ENCODE measurements at places on chromosomes 1 and 21.

DNA sequence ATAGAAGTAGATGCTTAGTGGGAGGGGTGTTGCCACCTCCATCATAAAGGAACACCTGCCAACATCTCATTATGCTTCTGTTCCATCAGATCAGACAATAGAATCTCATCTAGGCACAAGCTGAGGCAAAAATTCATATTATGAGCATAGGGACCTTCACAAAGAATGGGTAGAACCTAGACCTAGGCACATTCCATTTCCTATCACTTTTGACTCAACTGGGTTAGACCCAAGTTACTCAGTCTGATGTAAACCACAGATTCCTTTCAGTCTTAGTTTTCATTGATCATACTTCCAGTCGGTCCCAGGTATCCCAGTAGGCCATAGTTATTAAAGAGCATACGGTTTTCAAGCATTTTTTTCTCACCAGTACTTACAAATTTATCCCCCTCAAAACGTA lies 21.7 kb downstream of the XCL1 start:
- no peak for DNase-seq

- no peak for DNase-seq
Measured at GRCh38 chr1:195005338-195005737, 1602.9 kb downstream of the KCNT2 start.

- DNase-seq, result no peak
Measured at GRCh38 chr1:104932030-104932915, 1182.6 kb downstream of the AMY1C start.

GRCh38 chr1:10471411-10472219 lies 714 bp downstream of the DFFA start:
- peak; percentile 12 for DNase-seq

DNA sequence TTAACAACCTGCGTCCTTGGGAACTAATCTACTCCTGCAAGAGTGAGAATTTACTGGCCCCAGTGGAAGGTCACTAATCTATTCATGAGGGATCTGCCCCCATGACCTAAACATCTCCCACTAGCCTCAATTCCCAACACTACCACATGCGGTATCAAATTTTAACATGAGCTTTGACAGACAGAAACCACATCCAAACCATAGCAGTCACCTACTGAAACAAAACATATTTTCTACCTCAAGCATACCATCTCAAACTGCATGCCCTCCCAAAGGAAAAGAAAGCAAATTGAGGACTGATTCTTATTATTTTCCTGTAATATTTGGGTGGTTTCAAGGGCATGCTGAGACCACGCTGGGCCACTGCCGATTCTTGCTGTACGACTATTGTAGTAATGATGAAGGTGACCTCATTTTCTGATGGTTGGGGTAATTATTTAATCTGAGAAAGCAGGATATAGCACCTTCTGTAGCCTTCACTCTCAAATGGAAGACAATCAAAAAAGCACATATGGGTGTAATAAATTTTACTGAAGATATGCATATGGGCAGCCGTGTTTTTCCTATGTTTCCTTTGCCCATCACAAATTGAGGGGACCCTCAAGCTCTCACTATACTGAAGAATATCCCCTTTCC lies 13.2 kb upstream of the GBP5 start:
- DNase-seq, result no peak

- no peak for DNase-seq
Measured at GRCh38 chr1:48025076-48025475, 27.9 kb upstream of the TRABD2B start.

GRCh38 chr1:193285641-193286040 lies 99.2 kb upstream of the B3GALT2 start:
- no peak for DNase-seq

- no peak for DNase-seq
Measured at GRCh38 chr1:12776801-12777557, 3.4 kb downstream of the PRAMEF12 start.

GRCh38 chr1:67394548-67394947 lies 35.7 kb downstream of the SERBP1 start:
- no peak for DNase-seq

DNA sequence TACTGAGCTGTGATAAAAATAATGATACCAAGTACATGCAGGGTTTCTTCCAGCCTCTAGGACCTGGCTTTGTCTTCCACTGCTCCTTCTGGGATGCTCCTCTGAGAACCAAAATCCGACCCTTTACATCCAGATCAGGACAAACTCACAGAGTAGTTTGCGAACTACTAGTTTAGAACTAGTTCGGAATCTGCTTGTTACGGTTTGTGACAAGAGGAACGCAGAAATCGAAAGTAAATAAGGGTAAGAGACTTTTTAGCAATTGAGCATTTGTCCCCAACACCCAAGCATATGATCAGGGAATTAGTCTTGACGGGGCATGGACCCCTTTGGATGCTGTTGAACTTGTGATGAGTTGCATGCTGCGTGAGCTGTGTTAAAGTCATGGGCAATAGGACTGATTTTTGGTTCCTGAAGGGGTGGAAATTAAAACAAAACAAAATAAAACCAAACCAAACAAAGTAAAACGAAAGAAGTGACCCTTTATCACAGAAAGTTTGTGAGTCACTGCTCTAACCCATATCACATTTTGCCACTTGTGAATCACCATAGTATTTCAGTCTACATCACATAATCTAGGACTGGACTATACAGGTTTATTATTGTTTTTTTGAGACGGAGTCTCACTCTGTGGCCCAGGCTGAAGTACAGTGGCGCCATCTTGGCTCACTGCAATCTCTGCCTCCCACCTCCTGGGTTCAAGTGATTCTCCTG lies 35.7 kb upstream of the ERRFI1 start:
- no peak for DNase-seq
